Psoas muscle (tissue), 8 donors: ENCODE measurements at places on chromosomes 2 and 18.

DNA sequence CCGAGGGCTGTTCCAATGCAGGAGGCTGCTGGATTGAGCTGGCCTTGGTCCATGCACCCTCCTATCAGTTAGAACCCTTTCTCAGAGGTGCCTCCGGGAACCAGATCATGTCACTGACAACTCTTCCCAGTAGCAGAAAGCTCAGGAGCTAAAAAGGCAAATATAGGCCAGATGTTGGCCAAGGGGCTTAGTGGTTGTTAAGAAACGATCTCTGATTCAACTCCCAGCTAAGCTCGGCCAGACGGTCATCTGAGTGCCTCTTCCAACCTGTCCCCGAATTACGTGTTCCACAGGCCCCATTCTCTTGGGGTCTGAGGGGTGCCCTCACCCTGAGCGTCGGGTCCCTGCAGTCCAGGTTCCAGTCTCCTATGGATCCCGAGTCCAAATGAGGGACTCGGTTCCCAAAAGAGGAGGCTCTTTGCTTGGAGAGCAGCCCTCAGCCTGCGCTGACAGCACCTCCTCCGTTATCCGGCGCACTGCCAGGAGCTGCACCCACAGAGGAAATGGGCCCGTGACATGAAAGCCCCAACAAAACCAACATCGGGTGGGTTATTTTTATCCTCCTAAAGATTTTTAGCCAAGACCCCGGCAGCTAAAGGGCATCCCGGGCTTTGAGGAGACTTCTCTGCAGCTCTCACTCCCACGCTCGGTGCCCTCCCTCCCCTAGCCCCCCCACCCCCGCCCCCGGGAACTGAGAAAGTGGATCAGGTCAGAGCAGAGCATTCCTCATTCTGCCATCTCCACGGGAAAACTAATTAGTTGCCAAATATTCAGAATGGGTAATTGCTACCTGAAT is 106.6 kb upstream of the ID2 start:
- no peak for DNase-seq

DNA sequence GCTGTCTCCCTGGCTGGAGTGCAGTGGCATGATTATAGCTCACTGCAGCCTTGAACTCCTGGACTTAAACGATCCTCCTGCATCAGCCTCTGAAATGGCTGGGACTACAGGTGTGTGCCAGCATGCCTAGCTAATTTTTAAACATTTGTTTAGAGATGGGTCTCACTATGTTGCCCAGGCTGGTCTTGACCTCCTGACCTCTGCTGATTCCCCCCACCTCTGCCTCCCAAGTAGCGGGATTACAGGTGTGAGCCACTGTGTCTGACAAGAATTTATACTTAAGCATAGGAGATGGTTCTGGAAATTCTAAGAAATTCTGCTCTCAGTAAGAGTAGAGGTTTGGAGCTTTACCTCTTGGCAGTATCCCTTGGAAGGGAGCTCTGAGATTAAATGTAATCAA is 18.2 kb downstream of the MTHFD2 start:
- DNase-seq: no peak

DNA sequence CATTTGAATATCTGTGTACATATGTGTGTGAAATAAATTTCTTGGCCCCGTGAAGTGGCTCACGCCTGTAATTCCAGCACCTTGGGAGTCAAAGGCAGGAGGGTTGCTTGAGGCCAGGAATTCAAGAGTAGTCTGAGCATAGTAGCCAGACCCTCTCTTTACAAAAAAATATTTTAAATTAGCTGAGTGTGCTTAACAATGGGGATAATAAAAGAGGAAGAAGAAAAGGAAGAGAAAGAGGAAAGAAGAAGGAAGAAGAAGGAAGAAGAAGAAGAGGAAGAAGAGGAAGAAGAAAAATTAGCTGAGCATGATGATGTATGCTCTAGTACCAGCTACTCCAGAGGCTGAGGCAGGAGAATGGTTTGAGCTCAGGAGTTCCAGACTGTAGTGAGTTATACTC is 52.1 kb upstream of the XPO1 start:
- DNase-seq: no peak

DNA sequence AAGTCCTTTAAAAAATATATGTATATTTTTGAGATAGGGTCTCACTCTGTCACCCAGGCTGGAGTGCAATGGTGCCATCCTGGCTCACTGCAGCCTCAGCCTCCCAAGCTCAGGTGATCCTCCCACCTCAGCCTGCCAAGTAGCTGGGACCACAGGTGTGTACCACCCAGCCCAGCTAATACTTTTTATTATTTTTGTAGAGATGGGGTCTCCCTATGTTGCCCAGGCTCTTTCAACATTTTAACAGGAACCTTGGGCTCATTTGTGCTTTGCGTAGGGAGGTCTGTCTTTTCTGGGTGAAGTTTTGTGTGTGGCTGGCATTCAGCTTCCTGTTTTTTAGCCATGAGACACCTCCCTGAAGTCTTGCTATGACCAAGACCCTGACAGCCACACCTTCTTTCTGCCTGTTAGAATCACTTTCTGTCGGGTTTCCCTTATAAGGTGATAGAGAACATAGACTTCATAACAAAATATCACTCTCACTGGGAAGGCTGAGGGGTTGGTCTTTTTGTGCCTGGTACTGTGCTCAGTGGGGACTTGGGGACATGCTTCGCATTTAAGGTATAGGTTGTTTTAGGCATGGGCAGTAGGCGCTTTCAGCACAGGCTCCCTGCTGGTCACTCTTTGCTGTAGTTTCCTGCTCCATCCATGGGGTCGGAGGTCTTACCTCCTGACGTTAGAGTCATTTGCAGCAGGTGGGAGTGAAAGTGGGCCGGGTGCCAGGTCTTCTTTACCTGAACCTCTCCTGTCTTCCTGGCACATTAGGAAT is 3.4 kb downstream of the RAB31 start:
- no peak for DNase-seq

DNA sequence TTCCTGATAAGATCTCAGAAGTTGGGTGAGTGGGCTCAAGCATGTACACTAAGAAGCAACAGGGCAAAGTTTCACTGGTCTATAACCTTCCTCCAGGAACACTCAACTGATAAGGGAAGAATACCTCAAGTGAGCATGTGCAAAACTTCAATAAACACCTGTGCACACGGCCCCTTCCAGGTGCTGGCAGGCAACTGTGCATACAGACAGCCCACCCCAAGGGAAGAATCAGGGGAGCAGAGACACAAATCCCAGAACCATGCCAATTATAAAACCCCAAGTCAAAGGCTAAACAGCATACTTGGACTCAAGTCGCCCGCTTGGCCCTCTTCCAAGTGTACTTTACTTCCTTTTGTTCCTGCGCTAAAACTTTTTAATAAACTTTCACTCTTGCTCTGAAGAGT is 85.9 kb upstream of the RTN4 start:
- DNase-seq: no peak

GRCh38 chr2:146917431-146918042 is 927.3 kb upstream of the ACVR2A start:
- DNase-seq: no peak
